ENCODE measurements at places on chromosomes 16 and 17. TPM values are rescaled to one million over a fixed set of nuclear protein-coding genes. Genes with fewer than 3 reads are reported as not detected.

SEPTIN12 gene
- total RNA-seq: not detected

CACNG3 gene
- not detected for total RNA-seq

SLC16A6 gene
- total RNA-seq: 6.0 TPM

MT1A gene
- total RNA-seq: not detected

KRTAP16-1 gene
- not detected for total RNA-seq

- no peak for DNase-seq
These were observed 74.4 kb upstream of the ARL4D start for GRCh38 chr17:43324205-43324893.

DNA sequence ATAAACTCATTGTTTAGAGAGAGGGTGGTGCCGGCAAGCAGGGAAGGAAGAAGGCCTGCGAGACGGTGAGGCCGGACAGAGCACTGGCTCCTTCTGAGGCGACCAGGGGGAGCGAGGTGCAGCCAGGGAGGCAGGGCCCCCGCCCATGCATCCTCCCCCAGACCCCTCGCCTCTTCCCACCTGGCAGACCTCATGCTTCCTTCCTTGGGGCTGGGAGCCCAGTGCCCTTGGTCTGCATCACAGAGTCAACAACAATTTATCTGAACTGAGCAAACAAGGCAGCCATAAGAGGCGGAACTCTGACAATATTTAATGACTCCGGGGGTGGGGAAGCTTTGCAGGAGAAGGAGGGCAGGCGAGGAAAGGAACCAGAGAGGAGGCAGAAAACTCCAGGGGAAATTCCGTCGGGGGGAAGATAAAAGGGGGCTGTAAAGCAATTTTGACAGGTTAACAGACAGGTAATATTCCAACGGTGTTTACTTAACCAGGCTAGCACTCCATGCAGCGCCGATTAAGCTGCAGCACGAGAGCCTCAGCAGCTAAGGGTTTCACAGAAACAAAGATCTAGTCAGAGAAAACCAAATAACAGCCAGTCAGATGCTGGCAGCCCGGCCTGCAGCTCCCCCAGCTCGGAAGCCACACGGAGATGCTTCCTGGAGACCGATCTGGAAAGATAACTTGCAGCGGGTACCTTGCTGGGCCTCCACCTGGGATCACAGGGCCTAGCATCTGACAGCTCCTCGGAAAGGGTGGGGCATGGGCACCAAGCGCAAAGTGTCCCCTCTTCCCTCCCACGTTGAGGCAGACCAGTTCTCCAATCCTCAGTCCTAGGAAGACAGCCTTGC lies 398.2 kb downstream of the SOX9 start:
- no peak for DNase-seq

- DNase-seq: no peak
These were observed 469.3 kb downstream of the CDH13 start for GRCh38 chr16:83095941-83096692.

Data from activated naive CD8-positive, alpha-beta T cell treated with anti-CD3 and anti-CD28 coated beads for 36 hours (primary cell).